ENCODE measurements at places on chromosomes 7 and 10.

DNA sequence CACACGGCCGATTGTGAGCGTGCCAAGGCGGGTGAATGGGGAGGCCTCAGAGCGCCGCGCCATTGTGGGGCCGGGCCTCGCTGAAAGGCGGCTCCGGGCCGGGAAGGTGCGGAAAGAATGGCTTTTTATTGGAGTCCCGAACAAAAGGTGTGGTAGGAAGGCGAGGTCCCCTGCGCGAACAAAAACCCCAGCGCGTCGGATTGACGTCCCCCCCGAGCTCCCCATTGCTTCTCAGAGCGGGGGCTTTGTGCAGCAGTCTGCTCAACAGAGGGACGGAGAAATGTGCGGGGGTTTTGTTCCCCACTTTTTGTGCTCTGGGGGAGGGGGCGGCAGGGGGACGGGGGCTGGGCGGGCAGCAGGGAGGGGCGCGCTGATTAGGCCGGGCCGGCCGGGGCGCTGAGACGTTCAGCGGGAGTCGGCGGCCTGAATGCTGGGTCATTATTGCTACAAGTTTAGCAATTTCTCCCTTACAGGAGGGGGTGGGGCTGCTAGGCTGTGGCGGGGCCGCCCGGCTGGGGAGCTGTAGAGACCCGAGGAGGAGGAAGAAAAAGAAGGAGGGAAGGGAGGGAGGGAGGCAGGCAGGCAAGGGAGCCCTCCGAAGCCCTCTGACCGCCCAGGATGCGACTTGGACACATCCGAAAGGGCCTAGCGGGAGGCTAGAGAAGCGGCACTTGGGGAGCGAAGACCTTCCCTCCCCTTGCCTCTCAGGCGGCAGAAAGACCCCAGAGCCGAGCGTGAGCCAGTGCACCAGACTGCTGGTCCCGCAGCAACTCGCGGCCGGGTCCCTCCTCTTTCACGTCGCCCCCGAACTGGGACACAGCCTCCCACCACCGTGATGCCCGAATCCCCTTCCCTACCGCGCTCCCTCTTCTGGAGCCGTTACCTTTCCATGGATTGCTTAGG, 4.6 kb downstream of the NKX2-3 start:
- DNase-seq, result no peak

DNA sequence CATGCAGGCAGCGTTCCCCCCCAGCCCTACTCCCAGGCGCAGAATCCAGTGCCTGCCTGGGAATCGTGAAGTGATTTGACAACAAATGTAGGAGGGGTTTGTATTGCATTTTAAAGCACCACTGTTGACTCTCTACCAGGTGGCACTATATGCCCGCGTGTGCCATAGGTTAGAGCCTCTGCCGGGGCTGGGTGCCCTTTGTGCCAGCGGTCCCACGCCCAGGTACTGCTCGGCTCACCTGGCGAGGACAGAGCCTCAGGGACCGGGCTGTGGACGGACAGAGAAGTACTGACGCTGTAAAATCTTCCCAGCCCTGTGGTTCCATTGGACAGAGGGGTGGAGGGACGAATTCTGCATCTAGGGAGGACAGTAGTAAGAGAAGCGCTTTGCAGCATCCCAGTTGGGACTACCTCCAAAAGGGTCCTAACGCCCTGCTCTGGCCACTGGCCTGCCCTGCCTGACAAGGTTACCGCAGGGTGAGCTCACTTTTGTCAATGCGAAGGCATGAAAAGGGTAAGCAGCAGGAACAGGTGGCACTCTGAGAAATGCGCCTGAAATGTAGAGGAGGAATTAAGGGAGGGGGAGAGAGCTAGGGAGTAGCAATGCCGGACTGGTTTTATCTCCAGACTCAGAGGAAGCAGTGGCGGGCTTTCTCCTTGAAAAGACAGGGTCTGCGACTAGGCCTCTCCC, 788 bp upstream of the CACNA2D1 start:
- DNase-seq, result no peak

GRCh38 chr7:88566162-88566729, 193.3 kb upstream of the ZNF804B start:
- no peak for DNase-seq

- no peak for DNase-seq
Measured at GRCh38 chr7:71457021-71457420, 325.1 kb downstream of the GALNT17 start.

DNA sequence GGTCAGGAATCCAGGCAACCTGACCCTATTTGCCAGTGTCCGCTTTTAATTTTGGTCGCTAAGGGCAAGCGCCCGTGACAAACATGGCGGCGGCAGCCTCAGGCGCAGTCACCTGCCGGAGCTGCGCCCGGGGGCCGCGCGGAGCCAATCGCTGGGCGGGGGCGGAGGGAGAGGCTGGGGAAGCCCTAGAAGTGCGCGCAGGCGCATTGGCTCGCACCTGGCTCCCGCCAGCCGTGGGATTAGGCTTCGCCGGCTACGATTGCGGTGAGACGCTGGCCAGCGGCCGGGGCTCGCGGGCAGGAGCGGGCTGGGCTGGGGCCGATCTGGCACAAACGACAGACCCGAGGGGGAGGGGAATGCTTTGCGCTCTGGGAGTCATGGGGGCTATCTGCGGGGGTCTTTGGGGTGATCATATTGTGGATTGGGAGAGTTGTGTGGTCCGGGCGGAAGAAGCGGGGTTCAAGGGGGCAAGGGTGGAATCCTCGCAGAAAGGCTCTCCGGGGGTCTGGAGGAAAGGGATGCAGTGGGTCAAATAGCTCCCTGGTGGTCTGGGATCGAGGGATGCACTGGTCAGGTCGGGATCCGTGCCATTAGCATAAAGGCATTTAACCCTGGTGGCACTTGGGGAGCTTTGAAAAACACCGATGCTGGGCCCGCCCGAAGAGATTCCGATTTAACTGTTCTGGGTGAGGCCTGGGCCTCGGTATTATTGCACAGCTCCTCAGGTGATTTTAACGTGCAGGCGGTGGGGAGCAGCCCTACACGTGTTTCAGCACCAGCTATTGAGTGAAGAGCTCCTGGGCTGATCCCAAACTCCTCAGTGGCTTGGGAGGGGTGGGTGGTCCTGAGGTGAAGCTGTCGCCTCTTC, 10.1 kb upstream of the C10orf95 start:
- DNase-seq, result peak; percentile 94

DNA sequence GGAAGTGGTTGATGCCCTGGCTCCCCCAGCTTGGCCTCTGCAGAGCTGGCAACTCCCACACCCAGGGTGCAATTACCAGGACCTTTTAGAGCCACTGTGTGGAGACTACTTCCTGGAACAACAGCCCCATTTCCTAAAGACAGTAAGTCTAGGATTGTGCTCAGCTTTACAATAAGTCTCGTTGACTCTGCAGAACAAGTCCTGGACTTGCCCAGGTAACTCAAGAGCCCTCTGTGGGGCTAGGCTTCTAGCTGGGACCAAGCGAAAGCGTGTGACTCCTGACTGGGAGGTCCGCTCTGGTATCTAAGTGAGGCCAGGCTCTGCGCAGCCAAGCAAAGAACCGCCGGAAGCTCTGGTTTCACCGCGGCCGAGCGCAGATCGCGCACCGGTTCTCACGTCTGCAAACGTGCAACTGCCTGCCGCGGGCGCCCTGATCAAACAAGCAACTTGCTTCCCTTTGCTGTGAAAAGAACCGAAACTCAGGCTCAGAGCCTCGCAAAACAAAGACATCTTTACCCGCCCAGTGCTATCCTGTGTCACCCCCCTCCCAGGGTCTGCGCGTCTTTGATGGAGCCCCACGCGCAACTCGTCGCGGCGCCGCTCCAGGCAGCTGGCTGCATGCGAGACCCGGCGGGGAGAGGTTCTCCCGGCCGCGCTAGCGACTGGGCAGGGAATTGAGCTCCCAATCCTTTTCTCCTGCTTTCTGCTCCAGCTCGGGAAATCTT, 4.4 kb upstream of the PDLIM1 start:
- peak; percentile 62 for DNase-seq

GRCh38 chr7:38702002-38702535, 70.9 kb upstream of the AMPH start:
- no peak for DNase-seq

- DNase-seq, result no peak
Measured at GRCh38 chr7:46494028-46494427, 573.0 kb upstream of the IGFBP3 start.

DNA sequence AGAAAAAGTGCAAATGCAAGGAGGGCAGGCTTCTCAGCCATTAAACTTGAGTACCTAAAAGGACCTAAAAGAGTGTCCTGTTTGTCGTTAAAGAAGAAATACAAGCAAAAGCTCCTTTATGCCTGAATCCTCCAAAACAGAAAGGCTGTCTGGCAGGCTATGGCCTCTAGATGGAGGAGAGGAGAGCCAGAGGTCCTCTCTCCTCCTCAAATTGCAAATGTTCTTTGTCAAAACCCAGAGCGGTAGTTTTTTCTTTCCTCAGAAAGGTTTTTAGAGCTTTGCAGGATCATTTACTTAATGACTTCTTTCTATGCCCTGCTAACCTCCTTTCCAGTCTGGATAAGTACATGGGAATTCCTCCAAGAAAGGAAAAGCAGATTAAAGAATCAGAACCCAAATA, 1.9 kb upstream of the SORCS1 start:
- no peak for DNase-seq

DNA sequence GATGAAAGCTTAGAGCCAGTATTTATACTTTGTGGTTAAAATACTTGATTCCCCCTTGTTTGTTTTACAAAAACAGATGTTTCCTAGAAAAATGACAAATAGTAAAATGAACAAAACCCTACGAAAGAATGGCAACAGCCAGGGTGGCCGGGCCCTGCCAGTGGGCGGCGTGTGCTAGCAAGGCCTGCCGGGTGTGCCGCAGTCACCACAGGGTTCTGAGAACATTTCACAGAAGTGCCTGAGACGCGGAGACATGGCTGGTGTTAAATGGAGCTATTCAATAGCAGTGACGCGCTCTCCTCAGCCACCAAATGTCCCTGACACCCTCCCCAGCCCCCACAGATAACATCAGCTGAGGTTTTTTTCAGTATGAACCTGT, 14.5 kb downstream of the GPR146 start:
- no peak for DNase-seq

DNA sequence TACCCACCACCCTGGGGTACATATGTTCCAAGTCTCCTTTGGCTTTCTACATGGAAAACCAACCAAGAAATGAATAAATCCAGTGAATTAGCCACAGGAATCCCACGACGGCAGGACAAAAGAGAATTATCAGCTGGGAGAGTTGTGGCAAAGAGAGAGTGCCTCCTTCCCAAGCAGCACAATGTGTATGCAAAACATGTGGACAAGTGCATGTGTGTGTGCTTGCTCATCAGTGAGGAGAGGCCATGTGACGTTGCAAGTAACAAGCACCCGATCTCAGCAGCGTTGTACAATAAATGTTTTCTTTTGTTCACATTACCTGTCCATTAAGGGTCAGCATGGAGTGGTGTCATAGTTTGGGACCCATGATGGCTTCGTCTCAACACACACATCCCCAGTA, 50.0 kb upstream of the EMX2 start:
- DNase-seq, result no peak

GRCh38 chr10:78551184-78552005, 517.4 kb upstream of the ZMIZ1 start:
- peak; percentile 86 for DNase-seq

- no peak for DNase-seq
Measured at GRCh38 chr7:130112093-130112492, 41.8 kb downstream of the KLHDC10 start.

DNA sequence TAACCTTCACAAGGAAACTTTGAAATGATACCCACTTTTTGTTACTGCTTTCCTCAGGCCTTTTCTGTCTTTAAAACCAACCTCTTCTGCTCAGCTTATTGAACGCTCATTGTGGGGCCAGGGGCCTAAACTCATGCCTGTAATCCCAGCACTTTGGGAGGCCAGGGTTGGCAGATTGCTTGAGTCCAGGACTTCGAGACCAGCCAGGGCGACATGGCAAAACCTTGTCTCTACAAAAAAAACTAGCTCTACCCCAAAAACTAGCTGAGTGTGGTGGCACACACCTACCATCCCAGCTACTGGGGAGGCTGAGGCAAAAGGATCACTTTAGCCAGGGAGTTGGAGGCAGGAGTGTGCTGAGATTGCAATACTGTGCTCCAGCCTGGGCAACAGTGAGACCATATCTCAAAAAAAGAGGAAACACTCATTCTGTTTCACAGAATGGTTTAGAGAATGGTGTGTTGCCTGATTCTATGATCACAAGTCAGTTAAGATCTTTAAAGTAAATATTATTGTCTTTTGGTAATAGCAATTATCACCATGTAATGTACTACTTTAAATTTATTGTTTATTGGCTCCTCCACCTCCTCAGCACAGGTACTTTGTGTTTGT, 51.1 kb downstream of the KCTD7 start:
- no peak for DNase-seq

- no peak for DNase-seq
Measured at GRCh38 chr7:141433698-141434097, 117.5 kb upstream of the AGK start.

DNA sequence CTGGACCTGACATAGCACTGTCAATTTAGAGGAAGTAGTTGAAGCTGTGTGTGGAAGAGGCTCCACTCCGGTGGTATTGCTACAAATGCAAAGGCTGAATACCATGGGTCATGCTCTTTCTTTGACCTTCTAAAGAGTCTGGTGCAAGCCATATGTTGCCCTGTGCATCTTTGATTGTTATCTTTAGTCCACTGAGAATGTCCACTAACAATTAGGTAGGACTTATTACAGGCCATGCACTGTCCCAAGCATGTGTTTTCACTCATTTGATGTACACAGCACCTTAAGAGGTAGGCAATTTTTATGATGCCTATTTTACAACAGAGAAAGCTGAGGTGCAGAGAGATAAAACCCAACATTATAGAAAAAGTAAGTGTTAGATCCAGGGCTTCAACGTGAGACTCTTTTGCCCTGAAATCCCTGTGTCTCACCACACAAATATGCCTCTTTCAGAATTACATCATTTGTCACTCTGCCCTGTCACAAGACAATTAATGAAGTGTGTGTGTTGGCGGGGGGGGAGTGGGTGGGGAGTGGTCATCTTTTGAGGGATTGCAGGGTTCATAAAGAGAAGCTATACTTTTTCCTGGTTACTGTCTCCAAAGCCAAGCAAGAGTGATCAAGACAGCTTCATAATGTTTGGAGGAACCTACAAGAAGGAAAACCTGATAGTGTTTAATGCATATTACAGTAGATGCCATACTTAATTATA, 637.6 kb upstream of the IGFBP3 start:
- no peak for DNase-seq

- DNase-seq, result no peak
Measured at GRCh38 chr7:112782498-112782897, 7.7 kb downstream of the TMEM168 start.

GRCh38 chr7:23863209-23863787, 153.3 kb downstream of the STK31 start:
- DNase-seq, result peak; percentile 63

- DNase-seq, result no peak
Measured at GRCh38 chr7:28729281-28729680, 228.8 kb downstream of the TRIL start.

- no peak for DNase-seq
Measured at GRCh38 chr7:15725051-15725450, 38.6 kb upstream of the MEOX2 start.

- no peak for DNase-seq
Measured at GRCh38 chr7:40213856-40214255, 79.1 kb downstream of the SUGCT start.

DNA sequence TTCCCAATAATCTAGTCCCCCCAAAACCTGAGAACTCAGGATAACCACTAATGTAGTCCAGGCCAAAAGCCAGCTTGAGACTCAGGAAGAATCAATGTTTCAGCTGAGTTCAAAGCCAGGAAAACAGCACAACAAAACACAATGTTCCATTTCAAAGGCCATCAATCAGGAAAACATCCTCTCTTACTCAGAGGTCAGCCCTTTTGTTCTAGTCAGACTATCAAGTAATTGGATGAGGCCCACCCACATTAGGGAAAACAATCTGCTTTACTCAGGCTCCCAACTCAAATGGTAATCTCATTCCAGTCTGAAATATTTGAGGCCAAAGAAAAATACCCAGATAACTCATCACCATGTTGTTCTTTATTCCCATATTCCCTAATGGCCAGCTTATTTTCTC, 152.2 kb downstream of the SDHAF3 start:
- DNase-seq, result no peak

Measured in NCI-H1436 (cell line).